ENCODE measurements at places on chromosomes 6 and 20. TPM values are rescaled to one million over a fixed set of nuclear protein-coding genes. Genes with fewer than 3 reads are reported as not detected.

Gene VPS16
- 53.0 TPM for total RNA-seq

Gene SEL1L2
- not detected for total RNA-seq

Gene LATS1
- 31.0 TPM for total RNA-seq

Gene KCNS1
- 0.13 TPM for total RNA-seq

Gene DOK5
- total RNA-seq, result not detected

Gene SMOC2
- not detected for total RNA-seq

Gene MEI4
- total RNA-seq, result not detected

Gene IER3
- 11.2 TPM for total RNA-seq

- H3K4me1 ChIP-seq, result peaks cover 7% of the 10 kb centered on the region
- H3K36me3 ChIP-seq, result no peaks in the 10 kb centered on the region
- no peak overlapping the region for H3K27ac ChIP-seq
- DNase-seq, result peak; percentile 37
- no peak overlapping the region for H3K4me3 ChIP-seq
- peaks cover 60% of the 10 kb centered on the region for H3K27me3 ChIP-seq
These were observed 36.1 kb downstream of the PSMB1 start for GRCh38 chr6:170516783-170517616.

GRCh38 chr6:31386977-31387376 is 16.4 kb upstream of the MICA start:
- H3K27ac ChIP-seq, result no peak overlapping the region
- H3K36me3 ChIP-seq, result no peaks in the 10 kb centered on the region
- H3K27me3 ChIP-seq, result peaks cover 8% of the 10 kb centered on the region
- DNase-seq, result no peak
- peaks cover 1% of the 10 kb centered on the region for H3K4me1 ChIP-seq
- H3K4me3 ChIP-seq, result no peak overlapping the region

- H3K4me1 ChIP-seq, result no peaks in the 10 kb centered on the region
- H3K4me3 ChIP-seq, result no peak overlapping the region
- no peaks in the 10 kb centered on the region for H3K36me3 ChIP-seq
These were observed 41.1 kb downstream of the CNR1 start for GRCh38 chr6:88124925-88125557.

GRCh38 chr6:104159045-104159618 is 700.6 kb downstream of the HACE1 start:
- H3K27ac ChIP-seq, result no peak overlapping the region
- no peaks in the 10 kb centered on the region for H3K4me1 ChIP-seq
- H3K36me3 ChIP-seq, result no peaks in the 10 kb centered on the region

DNA sequence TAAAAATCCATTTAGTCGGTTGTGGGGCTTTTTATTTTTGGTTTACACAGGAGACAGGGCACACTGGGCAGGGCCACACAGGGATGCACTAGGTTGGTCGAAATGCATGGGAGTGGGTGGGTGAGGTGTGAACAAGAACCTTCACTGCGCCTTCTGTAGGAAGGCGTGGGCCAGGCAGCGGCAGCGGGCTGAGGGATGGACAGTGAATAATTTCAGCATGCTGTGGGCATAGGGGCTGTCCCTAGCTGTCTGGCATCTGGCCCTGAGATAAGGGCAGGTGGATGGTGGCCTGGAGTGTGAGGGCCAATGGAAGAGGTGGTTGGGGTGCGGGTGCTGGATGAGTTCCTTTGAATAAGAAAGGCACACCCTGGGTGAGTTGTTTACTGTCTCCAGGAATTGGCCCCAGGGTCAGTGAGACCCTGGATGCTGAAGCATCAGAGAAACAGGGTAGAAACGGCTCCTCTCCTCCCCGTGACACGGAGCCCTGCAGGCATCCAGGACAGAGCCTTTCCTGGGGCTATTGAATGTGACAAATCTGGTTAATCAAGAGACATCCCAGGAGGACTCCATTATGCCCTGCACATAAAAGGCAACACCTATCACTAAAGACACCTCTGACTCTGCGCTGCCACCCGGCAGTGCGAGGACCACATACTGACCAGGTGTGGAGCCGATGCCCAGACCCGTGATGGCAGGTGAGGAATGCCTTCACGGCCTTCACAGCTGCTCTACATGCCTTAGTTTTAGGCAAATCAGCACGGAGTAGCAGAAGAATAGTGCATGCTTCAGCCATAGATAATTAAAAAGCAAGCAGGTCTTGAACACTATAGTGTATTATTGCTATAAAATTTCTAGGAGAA is 123.0 kb upstream of the SNX9 start:
- H3K27ac ChIP-seq, result no peak overlapping the region
- no peaks in the 10 kb centered on the region for H3K4me1 ChIP-seq
- no peak for DNase-seq

GRCh38 chr6:152160346-152160745 is 352.9 kb downstream of the ESR1 start:
- no peaks in the 10 kb centered on the region for H3K27me3 ChIP-seq
- H3K36me3 ChIP-seq, result peaks cover 66% of the 10 kb centered on the region
- no peak for DNase-seq
- no peak overlapping the region for H3K27ac ChIP-seq
- peaks cover 16% of the 10 kb centered on the region for H3K4me1 ChIP-seq
- no peak overlapping the region for H3K4me3 ChIP-seq

GRCh38 chr6:23368557-23368956 is 757.5 kb upstream of the NRSN1 start:
- H3K27ac ChIP-seq, result no peak overlapping the region
- no peak overlapping the region for H3K4me3 ChIP-seq
- no peaks in the 10 kb centered on the region for H3K4me1 ChIP-seq
- no peaks in the 10 kb centered on the region for H3K27me3 ChIP-seq
- no peaks in the 10 kb centered on the region for H3K36me3 ChIP-seq
- DNase-seq, result no peak

GRCh38 chr6:155287762-155288161 is 23.9 kb downstream of the CLDN20 start:
- no peak overlapping the region for H3K4me3 ChIP-seq
- DNase-seq, result no peak
- H3K27me3 ChIP-seq, result no peaks in the 10 kb centered on the region

- H3K36me3 ChIP-seq, result no peaks in the 10 kb centered on the region
- H3K4me1 ChIP-seq, result no peaks in the 10 kb centered on the region
- peaks cover 13% of the 10 kb centered on the region for H3K27me3 ChIP-seq
- no peak overlapping the region for H3K27ac ChIP-seq
- H3K4me3 ChIP-seq, result no peak overlapping the region
These were observed 20.5 kb downstream of the FOXF2 start for GRCh38 chr6:1409774-1410465.

DNA sequence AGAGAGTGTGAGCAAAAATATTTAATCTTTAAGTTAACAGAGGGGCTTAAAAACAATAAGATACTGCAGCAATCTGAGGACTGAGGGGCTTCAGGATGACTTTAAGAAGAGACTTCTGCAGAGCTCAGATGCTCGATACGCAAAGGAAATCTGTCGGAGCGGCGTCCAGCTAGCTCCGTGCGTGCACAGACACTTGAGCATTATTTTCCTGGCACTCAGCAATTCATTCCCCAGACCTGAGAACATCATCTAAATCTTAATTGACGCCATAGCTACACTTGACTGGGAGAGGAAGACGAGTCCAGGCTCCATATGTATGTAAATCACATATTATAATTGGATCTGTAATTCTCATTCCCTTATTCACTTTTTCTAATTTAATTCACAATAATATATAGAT is 228.2 kb downstream of the SOD2 start:
- H3K4me1 ChIP-seq, result no peaks in the 10 kb centered on the region
- H3K27ac ChIP-seq, result no peak overlapping the region
- no peak overlapping the region for H3K4me3 ChIP-seq
- H3K27me3 ChIP-seq, result peaks cover 12% of the 10 kb centered on the region

GRCh38 chr20:49846206-49846807 is 33.7 kb downstream of the SLC9A8 start:
- no peak overlapping the region for H3K27ac ChIP-seq
- peaks cover 41% of the 10 kb centered on the region for H3K36me3 ChIP-seq
- H3K27me3 ChIP-seq, result no peaks in the 10 kb centered on the region
- H3K4me1 ChIP-seq, result peaks cover 18% of the 10 kb centered on the region
- H3K4me3 ChIP-seq, result no peak overlapping the region

GRCh38 chr6:17591287-17591686 is 8.8 kb upstream of the FAM8A1 start:
- no peak overlapping the region for H3K4me3 ChIP-seq
- H3K4me1 ChIP-seq, result peaks cover 9% of the 10 kb centered on the region
- H3K36me3 ChIP-seq, result no peaks in the 10 kb centered on the region
- peaks cover 2% of the 10 kb centered on the region for H3K27me3 ChIP-seq
- no peak overlapping the region for H3K27ac ChIP-seq
- no peak for DNase-seq

GRCh38 chr20:64162239-64162910 is 1.9 kb upstream of the MYT1 start:
- H3K4me1 ChIP-seq, result no peaks in the 10 kb centered on the region
- H3K27ac ChIP-seq, result no peak overlapping the region
- peaks cover 46% of the 10 kb centered on the region for H3K27me3 ChIP-seq
- H3K36me3 ChIP-seq, result no peaks in the 10 kb centered on the region

DNA sequence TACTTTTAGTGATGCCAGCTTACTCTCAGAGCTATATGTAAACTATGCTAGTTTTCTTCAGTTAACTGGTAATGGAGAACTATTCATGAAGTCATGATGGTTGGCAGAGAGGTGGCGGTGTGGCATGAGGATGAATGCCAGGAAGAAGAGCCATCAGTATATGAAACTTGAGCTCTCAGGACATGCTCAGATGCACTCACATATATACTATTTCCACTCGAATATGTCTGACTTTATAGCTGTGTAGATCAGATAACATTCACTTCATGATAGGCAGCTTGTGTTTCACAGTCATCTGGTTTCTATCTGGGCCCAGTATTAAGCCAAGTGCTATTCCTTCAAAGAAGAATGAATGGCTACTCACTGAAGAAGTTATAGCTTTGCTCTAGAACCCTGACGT is 46.2 kb upstream of the CEP85L start:
- H3K27ac ChIP-seq, result no peak overlapping the region
- H3K4me3 ChIP-seq, result no peak overlapping the region
- H3K4me1 ChIP-seq, result peaks cover 13% of the 10 kb centered on the region
- H3K36me3 ChIP-seq, result peaks cover 76% of the 10 kb centered on the region
- no peak for DNase-seq

GRCh38 chr6:34227761-34228421 is 8.8 kb upstream of the HMGA1 start:
- H3K27me3 ChIP-seq, result no peaks in the 10 kb centered on the region
- no peak overlapping the region for H3K4me3 ChIP-seq
- no peaks in the 10 kb centered on the region for H3K36me3 ChIP-seq
- H3K4me1 ChIP-seq, result peaks cover 34% of the 10 kb centered on the region
- DNase-seq, result no peak

- H3K4me1 ChIP-seq, result peaks cover 1% of the 10 kb centered on the region
- H3K27ac ChIP-seq, result no peak overlapping the region
- no peak for DNase-seq
- H3K27me3 ChIP-seq, result no peaks in the 10 kb centered on the region
- peaks cover 19% of the 10 kb centered on the region for H3K36me3 ChIP-seq
These were observed 94.5 kb upstream of the VSTM2L start for GRCh38 chr20:37808233-37809070.

- H3K4me3 ChIP-seq, result no peak overlapping the region
- H3K36me3 ChIP-seq, result no peaks in the 10 kb centered on the region
- H3K27ac ChIP-seq, result no peak overlapping the region
- DNase-seq, result no peak
- H3K4me1 ChIP-seq, result no peaks in the 10 kb centered on the region
These were observed 89.2 kb downstream of the NOL4L start for GRCh38 chr20:32495949-32496348.

- no peak overlapping the region for H3K4me3 ChIP-seq
- H3K27me3 ChIP-seq, result no peaks in the 10 kb centered on the region
- DNase-seq, result no peak
- H3K36me3 ChIP-seq, result no peaks in the 10 kb centered on the region
These were observed 36.5 kb downstream of the TRAM2 start for GRCh38 chr6:52540286-52540902.

All from activated CD4-positive, alpha-beta memory T cell treated with anti-CD3 and anti-CD28 coated beads, Interleukin-2, amount 10 ng/mL, durations not matched to agents 7 days and 5 days (primary cell).